Right hindlimb (tissue), 1 donor: ENCODE measurements at places on chromosomes 12 and 14.

DNA sequence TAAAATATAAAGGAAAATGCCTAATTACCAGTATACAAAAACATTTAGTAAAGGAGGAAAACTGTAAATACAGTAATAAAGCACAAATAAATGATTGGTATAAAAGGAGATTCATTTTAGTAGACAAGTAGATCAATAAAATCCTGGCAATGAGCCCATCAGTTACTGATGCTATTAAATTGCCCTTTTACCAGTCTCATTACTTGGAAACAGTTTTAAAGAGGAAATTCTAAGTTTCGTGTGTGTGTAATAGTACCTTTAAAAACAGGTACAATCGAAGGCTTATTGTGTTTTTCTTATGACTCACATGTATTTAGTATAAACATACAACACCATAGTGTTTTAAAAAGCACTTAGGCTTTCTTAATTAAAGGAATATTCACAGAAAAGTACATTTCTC lies 46.4 kb upstream of the SYT10 start:
- DNase-seq = no peak

DNA sequence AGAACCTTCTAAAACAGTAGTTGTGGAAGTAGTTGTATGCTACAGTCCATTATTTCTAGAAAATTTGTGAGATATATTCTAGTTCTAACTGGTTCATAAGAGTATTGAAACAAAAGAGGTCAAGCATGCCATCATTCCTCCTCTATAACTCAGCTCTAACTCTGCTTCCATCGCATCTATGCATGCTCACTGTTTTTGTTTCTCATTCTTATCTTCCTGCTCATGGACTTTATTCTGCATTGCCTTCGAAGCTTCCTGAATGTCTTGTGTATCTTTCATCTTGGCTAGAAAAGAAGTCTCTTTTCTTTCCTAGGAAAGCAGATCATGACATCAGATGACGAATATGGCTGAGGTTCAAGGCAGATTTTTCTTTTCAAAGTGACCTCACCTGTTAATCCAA lies 402 bp downstream of the LMNTD1 start:
- DNase-seq = no peak

DNA sequence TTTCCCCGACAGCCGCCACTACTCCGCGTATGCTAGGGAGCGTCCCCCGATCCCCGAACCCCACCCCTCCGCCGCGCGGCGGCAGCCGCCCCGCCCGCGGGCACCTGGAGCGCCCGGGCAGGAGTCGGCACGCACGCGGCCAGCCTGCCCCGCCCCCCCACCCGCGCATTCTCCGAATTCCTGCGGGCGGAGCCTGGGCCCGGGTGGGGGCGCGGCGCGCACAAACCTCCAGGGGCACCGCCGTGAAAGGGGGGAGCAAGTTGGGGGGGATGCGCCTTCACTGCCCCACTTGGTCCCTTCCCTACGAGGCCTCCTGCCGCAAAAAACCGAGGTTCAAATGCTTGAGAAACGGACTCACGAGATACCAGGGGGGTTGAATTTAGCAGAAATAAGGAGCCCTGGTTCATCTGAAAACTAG lies 1.7 kb downstream of the AJUBA start:
- peak; percentile 75 for DNase-seq

DNA sequence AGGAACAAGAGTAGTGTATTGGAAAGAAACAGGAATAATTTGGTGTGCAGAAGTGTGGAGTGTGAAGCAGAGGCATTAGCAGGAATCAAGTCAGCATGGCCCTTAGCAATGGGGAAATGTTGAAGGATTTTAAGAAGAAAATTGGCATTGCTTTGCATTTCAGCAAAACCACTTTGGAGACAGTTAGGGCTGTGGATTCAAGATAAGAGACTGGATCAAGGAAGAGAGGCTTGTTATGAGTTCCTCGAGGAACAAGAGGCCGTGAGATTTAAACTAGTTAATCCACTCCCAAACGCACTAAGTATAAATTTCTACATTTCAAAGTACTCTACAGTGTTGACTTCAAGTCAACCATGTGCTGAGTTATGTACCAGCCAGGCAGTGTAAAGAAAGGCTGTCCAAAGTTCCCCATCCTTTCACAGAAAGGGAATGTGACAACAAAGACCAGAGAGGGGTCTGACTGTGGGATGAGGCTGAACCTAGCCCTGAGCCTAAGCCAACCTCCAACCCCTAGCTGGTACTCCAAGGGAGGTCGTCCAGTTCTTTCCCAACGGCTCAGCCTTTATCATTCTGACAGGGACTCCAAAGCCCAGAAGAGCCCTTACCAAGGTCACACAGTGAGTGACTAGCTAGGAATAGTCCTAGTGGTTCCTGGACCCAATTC lies 91.2 kb upstream of the BMP4 start:
- DNase-seq = no peak

DNA sequence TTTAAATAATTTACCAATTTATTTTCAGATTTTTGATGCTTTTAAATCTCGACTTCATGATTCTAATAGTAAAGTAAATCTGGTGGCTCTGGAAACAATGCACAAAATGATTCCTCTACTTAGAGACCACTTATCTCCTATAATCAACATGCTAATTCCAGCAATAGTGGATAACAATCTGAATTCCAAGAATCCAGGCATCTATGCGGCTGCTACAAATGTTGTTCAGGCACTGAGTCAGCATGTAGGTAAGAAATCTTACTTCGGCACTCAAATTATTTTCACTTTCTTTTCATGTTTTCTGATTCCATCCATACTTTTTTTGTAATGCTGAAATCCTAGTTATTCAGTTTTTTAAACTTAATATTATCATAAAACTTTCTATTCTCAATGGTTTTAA lies 15.5 kb upstream of the PRPF39 start:
- no peak for DNase-seq

GRCh38 chr14:64692189-64692985 lies 11.8 kb upstream of the PLEKHG3 start:
- DNase-seq = no peak

- no peak for DNase-seq
Measured at GRCh38 chr12:112266473-112266872, 115.8 kb downstream of the HECTD4 start.

GRCh38 chr12:42010715-42011114 lies 134.0 kb downstream of the GXYLT1 start:
- no peak for DNase-seq

DNA sequence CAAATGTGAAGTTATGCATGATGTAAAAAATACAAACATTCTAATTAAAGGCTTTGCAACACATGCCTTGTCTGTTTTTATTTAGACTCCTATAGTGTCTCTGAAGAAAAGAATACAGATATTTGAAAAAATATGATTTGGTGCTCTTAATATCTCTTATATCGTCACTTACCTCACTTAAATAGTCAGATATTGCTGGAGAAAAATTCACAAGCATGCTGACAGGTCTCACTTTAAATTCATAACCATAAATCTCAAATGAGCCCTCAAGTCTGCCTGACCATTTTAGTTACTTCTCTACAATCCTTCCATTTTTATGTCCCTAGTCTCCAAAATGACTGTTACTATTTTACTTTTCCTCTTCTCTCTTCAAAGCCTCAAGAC lies 5.4 kb upstream of the YEATS4 start:
- DNase-seq = no peak

GRCh38 chr12:123512838-123513665 lies 20.5 kb downstream of the RILPL1 start:
- no peak for DNase-seq

DNA sequence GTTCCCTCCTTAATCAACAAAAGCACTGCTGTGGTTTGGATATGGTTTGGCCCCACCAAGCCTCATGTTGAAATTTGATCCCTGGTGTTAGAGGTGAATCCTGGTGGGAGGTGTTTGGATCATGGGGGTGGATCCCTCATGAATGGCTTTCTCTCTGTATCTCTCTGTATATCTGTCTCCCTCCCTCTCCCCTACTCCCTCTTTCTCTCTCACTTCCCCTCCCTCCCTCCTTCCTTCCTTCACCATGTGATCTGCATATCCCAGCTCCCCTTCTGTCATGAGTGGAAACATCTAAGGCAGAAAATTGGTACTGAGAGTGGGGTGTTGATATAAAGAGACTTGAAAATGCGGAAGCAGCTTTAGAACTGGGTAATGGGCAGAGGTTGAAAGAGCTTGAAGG lies 5.2 kb downstream of the GSKIP start:
- DNase-seq = no peak

DNA sequence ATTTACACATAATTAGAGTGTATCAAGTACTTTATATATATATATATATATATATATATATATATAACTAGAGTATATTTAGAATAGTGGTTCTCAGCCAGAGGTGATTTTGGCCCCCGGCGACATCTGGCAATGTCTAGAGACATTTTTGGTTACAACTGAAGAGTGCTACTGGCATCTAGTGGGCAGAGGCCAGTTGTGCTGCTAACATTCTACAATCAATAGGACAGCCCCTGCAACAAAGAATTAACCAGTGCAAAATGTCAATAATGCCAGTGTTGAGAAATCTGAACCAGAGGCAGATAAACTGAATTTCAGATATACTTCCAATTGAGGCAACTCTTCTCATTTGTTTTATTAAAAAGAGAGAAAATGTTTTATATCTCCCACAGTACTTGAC lies 8.9 kb downstream of the GTF2A1 start:
- peak; percentile 28 for DNase-seq

- no peak for DNase-seq
Measured at GRCh38 chr12:108820707-108821406, 36.5 kb downstream of the SSH1 start.

- peak; percentile 88 for DNase-seq
Measured at GRCh38 chr12:108838194-108839017, 19.0 kb downstream of the SSH1 start.

DNA sequence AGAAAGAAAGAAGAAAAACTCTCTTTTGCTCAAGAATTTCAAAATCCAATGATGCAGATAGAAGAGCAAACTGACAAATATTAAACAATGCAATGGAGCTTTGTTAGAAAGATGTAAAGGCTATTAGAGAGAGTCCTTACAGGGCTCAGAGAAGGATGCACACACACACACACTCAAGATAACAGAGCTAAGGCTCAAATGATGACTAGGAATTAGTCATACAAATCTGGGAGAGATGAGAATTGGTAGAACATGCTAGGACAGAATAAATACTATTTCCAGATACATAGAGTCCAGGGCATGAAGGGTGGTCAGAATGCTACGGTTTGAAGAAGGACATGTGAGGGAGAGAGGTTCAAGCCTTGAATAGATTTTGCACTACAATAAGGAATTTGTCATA lies 650.1 kb upstream of the MDGA2 start:
- no peak for DNase-seq

DNA sequence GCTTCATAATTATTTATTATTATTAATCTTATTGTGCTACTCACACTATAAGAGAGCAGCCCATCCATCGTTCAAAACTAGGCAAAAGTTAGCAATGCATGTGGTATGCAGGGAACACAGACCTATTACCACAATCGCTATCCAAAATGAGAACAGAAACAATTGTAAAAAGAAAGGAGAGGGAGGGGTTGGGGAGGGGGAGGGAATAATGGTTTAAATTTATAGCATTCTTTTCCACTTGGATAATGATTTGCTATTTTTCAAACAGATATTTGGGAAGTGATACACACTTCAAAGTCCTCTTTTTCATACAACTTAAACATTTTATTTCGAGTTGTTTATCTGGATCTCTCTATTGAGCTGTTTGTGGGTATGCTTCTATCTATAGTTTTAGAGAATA lies 248.6 kb upstream of the SOX5 start:
- no peak for DNase-seq

- DNase-seq = no peak
Measured at GRCh38 chr12:19211802-19212201, 82.3 kb downstream of the PLEKHA5 start.

GRCh38 chr12:120064054-120064940 lies 52.3 kb downstream of the RAB35 start:
- DNase-seq = no peak

GRCh38 chr12:62533087-62533754 lies 66.6 kb downstream of the MON2 start:
- no peak for DNase-seq

DNA sequence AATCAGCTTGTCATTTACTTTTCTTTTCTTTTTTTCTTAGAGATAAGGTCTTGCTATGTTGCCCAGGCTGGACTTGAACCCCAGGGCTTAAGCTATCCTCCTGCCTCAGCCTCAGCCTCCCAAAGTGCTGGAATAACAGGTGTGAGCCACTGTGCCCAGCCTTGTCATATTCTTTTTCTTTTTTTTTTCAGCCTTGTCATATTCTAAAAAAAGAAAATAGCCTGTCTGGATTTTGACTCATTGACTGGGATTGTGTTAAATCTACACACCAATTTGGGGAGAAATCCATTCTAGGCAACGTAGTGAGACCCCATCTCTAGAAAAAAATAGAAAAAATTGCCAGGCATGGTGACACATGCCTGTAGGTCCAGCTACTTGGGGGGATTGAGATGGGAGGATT lies 24.1 kb downstream of the ATP5MC2 start:
- no peak for DNase-seq

DNA sequence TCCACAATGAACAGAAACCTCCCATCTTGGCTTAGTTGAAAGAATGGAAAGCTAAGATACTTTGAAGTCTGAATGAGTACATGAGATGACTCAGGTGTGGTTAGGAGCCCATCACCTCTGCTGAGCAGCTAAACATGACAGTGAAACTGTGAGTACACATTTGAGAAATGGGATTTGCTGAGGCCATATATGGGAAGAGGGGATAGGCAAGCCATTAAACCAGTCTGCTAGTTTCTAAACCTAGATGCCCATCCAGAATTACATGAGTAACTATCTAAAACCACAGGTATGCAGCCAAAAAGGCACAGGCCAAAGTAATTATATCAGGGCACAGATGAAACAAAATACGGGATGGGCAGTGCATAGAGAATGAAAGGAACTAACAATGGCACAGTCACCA lies 41.2 kb downstream of the NKX2-1 start:
- no peak for DNase-seq

DNA sequence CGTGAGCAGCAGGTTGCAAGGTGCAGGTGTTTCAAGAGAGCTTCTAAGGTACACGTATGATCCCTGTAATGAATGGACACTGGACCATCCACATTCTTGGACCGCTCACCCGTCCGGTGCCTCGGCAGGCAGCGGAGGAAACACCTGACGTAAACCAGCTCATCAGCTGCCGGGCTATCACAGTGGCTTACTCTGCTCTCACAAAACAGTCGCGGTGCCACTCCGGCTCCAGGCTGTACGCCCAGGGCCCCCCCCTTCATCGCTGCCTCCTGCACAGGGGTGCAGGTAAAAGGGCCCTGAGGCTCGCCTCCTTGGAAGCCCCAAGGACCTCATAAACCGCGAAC lies 436 bp downstream of the VPS33A start:
- no peak for DNase-seq

DNA sequence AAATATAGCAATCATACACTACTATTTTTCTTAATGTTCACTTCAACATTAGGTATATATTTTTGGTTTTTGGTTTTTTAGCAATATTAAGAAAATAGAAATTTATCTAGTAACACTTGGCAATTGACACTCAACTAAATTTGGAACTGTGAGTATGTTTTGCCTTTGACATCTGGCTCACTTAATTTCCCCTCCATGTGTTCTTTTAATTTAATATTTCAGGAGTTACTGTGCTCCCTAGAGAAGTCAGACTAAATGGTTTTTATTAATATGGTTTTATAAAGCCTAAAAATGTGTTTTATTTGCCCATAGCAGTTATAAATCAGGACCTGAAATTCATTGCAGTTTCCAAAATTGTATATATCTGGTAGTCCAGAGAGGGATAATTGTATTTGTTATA lies 175.3 kb upstream of the AVPR1A start:
- no peak for DNase-seq

GRCh38 chr12:76020281-76020680 lies 11.3 kb downstream of the PHLDA1 start:
- DNase-seq = no peak
